SK-N-SH (cell line): ENCODE measurements at places on chromosomes 7 and 10.

DNA sequence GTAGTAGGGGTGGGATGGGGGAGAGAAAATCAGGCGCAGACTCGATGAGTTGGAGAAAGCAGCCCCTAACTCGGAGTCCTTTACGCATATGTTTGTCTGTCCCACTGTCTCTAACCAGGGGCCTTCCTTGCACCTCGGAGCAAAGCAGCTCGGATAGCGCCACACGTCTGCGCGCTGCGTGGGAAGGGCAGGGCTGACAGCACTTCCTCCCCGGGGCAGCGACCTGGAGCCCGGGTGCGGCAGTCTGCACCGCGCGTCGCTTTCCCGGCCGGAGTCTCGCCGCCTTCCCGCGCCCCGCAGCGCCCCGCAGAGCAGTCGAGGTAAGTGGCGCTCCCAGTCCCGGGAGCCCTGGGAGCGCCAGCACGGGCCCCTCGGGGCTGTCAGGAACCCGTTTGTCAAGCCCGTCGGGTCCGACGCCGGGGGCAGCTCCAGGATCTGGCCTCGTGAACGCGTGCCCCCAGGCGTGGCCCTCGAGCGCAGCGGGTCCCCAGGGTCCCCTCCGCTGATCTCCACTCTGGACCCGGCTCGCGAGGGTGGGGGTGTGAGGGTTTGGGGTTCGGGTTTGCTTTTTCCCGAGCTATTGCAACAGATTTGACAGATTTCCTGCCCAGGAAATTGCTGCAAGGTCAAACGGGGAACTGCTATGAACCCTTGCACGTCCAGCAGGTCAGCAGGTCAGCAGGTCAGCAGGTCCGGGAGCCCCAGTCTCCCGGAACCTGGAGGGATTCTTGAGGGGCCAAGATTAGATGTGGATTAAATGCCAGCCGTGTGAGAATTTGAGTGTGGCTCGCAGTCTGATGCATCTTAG, 597 bp downstream of the APBB1IP start:
- DNase-seq = peak; percentile 16

DNA sequence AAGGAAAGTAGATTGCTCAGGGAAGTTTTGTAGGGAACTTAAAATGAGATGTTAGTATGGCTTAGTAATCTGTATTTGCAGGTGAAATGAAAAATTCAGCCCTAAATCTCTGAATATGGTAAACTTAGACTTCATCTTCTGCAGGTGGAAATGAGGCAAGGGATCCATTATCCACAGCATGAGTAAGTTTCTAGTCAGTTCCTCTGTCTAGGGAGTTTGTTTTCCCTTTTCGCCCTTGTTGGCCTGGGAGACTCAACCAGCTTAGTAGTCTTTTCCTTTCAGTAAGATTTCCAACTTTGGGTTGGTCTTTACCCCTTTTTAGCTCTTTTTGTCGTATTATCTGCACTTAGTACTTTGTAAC, 65.6 kb downstream of the ZEB1 start:
- no peak for DNase-seq

- peak; percentile 81 for DNase-seq
Observed at GRCh38 chr10:71358277-71358676, 38.4 kb upstream of the CDH23 start.

DNA sequence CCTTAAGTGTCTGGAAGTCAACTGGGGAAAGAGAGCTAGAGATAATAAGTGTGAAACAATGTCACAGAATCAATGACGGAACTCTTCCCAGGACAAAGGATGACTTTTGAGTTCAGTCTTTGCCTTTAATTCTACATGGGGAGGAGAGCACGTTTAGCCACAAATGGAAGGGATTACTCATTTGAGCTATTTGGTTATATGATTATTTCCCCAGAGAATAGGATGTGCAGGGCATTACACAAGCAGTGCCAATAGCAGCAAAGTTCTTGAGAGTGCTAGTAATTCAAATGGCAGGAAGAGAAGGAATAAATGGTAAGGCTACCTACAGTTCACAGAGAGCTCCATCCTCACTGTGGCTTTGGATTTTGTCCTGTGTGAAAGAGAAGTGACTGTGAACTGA, 6.0 kb downstream of the EGFR start:
- DNase-seq = no peak

DNA sequence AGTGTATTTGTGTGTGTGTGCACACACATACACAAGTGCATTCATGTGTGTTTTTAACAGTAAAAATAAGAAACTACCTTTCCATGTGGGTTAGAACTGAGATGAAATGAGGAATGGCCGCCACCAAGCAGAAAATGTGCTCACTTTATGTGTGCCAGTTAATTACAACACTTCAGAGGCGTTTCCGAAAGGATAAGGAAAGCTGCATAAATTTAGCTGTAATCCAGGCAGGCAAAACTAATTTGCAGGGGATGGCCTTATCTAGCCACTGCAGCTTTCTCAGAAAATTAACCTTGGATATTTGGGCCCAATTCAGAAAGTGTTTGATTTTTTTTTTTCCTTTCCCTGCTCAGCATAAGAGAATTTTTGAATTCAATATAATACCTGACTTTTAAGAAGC, 328.8 kb upstream of the PHF14 start:
- DNase-seq = no peak

- no peak for DNase-seq
Observed at GRCh38 chr7:68133045-68133444, 1136.4 kb downstream of the TYW1 start.

DNA sequence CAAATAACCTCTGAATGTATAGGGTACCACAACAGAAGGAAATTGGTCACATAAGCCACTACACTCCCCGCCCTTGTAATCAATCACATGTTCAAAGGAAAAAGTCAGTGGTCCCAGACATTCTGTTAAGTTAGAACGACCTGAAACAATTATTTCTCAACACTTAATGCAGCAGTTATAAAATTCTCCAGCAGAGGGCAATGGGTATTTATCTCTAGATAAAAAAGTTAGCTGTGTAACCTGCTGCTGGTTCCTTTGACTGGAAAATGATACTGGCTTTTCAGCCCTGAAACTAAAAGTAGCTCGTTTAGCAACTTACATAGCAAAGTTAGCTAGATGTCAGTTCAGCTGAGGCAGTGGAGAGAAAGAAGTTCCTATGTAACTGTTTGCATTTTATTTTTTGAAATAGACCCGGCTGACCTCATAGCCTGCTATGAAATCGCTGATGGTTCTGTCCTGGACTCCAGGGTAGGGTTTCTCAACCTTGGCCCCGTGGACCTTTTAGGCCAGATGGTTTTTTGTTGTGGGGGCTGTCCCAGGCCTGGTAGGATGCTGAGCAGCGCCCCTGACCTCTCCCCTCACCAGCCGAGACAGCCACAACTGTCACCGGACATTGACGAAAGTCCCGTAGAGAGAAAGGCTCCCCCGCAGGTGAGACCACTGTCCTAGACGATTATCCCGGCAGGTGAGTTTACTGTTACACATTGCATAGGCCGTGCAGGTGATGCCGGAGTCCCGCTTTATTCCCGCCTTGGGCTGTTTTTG, 40.2 kb upstream of the PROSER2 start:
- DNase-seq = peak; percentile 61

DNA sequence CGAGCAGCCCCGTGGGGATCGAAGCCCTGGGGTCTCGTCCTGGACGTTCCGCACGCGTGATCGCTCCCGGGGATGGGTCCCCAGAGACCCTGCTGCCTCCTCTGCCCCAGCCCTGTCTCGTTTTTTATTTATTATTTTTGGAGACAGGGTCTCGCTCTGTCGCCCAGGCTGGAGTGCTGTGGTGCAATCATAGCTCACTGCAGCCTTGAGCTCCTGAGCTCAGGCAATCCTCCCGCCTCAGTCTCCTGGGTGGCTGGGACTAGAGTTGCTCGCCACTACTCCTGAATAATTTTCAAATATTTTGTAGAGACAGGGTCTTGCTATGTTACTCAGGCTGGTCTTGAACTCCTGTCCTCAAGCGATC, 319 bp upstream of the STX1A start:
- DNase-seq = no peak

DNA sequence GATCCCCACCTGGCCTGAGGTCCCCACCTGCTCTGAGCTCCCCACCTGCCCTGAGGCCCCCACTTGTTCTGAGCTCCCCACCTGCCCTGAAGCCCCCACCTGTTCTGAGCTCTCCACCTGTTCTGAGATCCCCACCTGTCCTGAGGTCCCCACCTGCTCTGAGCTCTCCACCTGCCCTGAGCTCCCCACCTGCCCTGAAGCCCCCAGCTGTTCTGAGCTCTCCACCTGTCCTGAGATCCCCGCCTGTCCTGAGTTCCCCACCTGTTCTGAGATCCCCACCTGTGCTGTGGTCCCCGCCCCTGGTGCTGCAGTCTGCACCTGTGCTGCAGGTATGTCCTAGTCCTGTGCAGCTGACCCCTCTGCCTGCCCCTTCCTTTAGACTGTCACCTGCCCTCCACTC, 561.6 kb downstream of the TCERG1L start:
- no peak for DNase-seq

DNA sequence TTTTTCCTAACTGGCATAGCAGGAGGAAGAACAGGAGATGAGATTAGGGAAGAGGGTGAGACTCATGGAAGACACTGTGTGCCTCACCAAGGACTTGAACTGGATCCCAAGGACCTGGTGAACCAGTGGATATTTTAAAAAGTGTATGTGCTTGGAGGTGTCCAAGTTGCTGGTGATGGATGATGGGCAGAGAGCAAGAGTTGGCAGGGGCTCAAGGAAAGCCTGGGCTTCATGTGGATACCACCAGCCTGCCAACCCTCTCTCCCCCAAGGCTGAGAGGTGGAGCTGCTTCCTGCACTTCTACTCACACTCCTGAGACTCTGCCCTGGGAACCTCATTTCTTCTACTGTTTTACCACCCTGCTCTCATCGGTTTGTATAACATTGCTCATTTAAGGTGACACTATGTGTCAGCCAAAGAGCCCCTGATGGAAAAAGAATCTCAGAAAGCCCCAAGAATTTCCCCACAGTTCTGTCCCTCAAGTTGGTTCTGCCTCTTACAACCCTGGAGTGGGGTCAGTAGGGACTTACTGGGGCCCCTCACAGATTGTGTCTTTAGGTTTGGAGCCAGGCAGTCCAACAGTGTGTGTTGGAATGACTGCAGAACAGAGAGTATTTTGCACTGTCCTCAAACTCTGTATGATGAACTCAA, 56.2 kb upstream of the PDCD4 start:
- no peak for DNase-seq

- no peak for DNase-seq
Observed at GRCh38 chr7:118858651-118859149, 634.2 kb downstream of the ANKRD7 start.

DNA sequence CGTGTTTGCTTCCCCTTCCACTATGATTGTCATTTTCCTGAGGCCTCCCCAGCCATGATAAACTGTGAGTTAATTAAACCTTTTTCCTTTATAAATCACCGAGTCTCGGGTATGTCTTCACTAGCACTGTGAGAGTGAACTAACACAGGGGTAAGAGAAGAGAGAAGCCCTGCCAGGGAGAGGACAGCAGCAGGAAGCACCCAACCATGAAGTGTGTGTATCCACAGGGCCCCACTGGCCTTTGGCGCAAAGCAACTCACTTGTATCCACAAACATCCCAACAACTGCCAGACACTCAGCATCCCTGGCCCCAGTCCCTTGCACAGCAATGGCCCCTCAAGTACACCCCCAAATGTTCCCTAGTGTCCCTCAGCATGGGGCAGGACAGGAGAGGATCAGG, 115.1 kb downstream of the MAD1L1 start:
- DNase-seq = no peak

DNA sequence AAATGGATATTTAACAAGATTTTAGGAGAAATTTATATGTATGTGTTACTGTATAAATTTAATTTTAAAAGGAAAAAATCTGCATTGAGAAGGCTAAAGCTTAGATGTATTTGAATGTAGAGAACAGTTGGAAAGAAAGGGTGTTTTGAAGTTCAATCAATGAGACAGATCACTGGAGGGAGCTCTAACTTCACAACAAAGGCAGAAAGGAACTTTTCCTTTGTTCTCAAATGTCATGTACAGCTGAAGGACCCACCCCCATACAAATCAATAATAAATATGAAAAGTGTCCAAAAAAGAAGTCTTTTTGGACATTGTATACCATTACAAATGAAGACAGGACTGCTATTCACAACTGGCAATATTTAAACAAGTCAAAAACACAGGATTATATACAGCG, 403.4 kb downstream of the DNAJB9 start:
- peak; percentile 41 for DNase-seq

DNA sequence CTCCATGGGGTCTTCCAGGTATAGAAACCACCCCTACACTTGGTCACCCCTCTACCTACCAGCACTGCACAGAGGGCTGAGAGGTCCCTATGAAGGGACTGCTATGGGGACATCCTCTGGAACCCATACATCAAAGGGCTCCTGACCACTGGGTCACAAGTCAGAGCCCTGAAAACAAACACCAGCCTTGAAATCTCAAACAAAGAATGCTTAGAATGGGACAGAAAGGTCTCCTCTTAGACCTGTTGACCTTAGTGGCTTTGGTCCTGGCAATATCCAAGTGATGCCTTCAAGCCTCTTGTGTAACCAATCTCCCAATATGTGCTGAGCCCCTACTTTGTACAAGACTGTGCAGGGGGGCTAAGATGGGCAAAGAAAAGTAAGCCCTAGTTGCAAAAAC, 34.6 kb upstream of the DLX6 start:
- DNase-seq = no peak

- no peak for DNase-seq
Observed at GRCh38 chr10:50437248-50437647, 185.9 kb upstream of the ASAH2 start.

- DNase-seq = no peak
Observed at GRCh38 chr10:71247414-71247705, 35.0 kb downstream of the UNC5B start.

GRCh38 chr10:17649836-17650235, 5.9 kb downstream of the STAM start:
- DNase-seq = no peak

DNA sequence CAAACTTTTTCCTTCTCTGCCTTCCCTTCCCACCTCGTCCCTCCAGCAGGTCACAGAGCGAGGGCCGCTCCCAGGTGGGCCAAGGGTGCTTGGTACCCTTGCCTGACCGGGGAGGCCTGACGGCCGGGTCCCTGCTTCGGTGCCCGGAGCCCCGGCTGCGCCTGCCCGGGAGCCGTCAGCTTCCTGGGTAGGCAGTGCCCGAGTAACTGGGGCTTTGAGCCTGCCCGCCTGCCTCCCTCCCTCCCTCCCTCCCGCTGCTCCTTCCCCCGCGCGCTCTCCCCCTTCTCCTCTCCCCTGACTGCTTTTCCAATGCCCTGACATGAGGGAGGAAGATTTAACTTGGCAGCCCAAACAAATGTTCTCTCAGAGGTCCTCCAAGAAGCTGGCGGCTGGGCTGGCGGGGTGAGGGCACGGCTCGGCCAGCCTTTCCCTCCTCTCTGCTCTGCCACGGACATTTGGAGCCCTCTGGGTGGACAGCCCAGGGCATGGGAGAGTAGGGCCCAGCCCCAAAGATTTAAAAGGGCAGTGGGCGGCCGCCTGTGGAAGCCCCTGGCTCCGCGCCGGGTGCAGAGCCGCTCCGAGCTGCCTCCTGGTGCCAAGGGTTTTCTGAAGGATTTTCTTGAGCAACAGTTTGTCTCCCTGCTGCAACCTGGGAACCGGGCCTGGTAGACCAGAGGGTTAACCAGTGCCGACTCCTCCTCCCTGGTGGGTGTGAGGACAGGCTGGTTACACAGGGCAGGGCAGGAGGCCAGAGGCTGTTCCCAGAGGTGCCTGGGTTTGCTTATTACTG, 2.0 kb downstream of the ZMIZ1 start:
- DNase-seq = peak; percentile 80

- no peak for DNase-seq
Observed at GRCh38 chr7:70940597-70940996, 191.3 kb upstream of the GALNT17 start.
